ENCODE measurements at places on chromosomes 2 and 18.
A peak's percentile ranks its signal among the peaks of the same experiment; 100 is the strongest.

DNA sequence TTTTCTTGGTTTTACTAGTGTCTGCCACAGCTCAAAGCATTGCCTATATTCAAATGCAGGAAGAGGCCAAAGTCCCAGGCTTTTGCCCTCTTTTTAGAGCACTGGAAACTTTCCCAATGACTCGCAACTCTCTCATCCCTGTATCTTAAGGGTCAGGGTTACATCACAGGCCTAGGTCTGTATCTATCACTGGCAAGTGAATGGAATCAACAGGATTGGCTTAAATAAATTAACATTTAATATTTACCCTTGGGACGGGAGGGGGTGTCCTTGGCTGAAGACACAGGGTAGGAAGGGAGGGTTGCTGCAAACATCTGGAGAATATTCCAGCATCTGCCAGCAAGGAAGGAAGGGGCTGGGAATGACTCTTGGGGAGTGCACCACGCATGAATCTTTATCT lies 242.6 kb downstream of the SLC4A3 start:
- DNase-seq, result no peak

DNA sequence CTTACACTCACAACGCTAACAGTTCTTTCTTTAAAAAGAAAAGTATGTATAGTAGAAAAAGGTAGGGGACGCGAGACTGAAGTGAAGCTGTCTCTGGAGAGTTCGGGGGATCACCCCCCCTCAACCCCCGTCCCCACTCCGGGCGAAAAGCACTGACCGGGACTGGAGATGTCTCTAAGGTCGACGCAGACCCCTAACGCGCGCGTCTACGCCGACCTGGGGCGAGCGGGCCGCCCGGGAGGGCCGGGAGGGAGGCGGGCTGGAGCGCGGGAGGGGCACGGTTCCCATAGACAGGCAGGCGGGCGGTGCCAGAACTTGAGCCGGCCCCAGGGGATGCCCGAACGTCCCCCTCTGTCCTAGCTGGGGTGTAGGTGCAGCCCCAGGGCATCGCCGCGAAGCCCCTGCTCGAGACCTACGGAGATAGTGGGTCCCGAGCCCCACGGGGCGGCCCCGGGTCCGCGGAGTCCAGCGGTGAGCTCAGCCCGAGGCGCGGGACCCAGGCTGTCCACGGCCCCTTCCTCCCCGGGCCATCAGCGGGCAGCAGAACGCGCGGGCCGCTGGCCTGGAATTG lies 82.2 kb downstream of the CHRNA1 start:
- DNase-seq, result no peak

DNA sequence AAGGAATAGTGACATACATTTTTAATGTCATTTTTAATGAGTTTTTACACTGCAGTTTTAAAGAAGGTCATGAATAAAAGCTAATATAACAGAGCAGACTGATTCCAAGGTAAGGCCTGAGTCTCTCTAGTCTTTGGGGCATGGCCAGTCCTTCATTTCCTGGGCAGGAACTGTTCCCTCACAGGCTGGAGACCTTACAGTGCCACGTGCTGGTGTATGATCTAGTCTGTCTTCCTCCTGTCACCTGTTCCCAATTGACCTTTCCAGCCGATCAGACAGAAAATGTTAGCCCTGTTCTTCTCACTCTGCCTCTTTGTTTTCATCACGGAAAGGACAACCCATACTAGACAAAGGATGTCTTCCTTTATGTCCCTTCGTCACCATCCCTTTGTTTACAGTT lies 33.6 kb downstream of the ZCCHC2 start:
- no peak for DNase-seq

DNA sequence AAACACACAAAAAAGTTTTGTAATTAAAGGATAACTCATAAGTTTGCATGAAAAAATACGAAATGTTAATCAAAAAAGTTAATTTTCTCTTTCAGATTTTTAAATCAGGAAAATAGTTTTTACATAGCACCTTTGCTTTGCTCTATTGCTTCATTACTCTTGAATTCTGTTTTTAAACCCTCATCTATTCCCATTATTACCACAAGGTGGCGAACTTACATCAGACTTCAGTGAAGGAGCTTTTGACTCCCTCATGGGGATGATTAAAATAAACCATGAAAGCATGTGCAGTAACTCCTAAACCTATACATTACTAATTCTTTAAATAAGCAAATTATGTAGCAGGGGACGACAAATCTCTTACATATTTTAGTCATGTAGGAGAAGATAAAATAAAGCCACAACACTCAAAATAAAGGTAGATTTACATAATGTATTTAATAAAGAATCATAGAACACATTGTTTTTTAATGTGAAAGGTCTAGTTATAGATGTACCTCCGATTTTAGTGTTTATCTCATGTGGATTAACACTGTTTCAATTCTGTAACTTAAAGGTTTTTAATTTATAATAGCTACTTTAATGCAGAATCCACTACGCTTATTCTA lies 105.2 kb downstream of the NETO1 start:
- peak; percentile 57 for DNase-seq

- peak; percentile 60 for DNase-seq
Measured at GRCh38 chr2:105454801-105455485, 56.1 kb upstream of the FHL2 start.

- DNase-seq, result peak; percentile 13
Measured at GRCh38 chr2:95278051-95278471, 3.8 kb downstream of the PROM2 start.

- DNase-seq, result no peak
Measured at GRCh38 chr2:50722776-50723175, 309.2 kb downstream of the NRXN1 start.

GRCh38 chr18:323253-323622 lies 55.4 kb upstream of the THOC1 start:
- no peak for DNase-seq

DNA sequence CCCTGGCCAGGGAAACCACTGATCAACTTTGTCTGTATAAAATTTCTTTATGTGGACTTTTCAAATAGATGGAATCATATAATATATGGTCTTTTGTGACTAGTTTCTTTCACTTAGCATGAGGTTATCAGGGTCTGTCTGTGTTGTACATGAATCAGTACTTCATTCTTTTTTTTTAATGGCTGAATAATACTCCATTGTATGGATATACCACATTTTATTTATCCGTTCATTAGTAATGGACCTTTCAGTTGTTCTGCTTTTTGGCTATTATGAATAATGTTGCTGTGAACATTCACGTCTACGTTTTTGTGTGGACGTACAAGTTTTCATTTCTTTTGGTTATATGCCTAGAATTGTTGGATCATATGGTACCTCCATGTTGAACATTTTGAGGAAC lies 69.1 kb upstream of the GAREM2 start:
- no peak for DNase-seq

GRCh38 chr2:29763371-29763770 lies 158.0 kb downstream of the ALK start:
- DNase-seq, result no peak

DNA sequence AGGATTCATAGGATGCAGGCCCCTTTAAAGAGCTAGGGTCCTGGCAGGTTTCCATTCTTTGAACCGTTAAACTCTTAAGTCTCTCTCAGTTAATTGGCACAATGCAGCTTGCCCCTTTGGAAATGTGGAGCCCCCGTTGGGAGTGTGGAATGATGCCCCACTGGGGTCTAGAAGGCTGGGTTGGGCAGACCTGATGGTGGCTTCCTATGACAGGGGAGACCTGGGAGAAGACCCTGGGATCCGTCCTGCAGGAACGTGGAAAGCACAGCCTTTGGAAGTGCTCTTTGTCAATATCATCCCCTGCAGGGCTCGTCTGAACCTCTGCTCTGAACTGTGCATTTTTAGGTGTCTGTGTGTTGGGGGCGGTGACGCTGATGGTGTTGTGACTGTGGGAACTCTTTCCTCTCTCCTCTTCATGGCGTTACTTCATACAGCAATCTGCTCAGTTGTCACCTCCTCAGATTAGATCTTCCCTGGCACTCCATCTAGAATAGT lies 190.6 kb downstream of the MYCN start:
- no peak for DNase-seq

- no peak for DNase-seq
Measured at GRCh38 chr2:134790487-134790886, 47.9 kb upstream of the ACMSD start.

GRCh38 chr2:186695081-186695756 lies 1.4 kb downstream of the FAM171B start:
- DNase-seq, result peak; percentile 38

DNA sequence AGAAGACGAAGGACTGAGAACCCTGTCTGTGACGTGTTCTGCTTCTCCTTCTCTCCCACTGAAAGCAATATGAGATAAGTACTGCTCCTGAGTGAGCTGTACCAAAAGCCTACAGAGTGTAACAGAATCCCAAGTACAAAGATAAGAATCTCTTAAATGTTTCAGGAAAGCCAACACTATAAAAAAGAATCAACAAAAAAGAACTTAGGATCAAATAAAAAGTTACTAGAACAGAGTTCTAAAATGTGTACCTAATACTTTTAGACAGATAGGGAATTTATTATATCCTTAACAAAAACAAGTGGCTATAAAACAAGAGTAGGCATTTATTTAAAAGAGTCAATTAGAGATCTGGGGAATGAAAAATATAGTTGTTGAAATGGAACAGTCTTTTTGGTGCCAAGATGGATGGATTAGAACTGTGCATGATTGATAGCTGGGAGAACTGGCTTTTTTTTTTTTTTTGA lies 49.0 kb downstream of the NCOA1 start:
- no peak for DNase-seq

- no peak for DNase-seq
Measured at GRCh38 chr18:74489676-74490075, 6.5 kb upstream of the CNDP2 start.

DNA sequence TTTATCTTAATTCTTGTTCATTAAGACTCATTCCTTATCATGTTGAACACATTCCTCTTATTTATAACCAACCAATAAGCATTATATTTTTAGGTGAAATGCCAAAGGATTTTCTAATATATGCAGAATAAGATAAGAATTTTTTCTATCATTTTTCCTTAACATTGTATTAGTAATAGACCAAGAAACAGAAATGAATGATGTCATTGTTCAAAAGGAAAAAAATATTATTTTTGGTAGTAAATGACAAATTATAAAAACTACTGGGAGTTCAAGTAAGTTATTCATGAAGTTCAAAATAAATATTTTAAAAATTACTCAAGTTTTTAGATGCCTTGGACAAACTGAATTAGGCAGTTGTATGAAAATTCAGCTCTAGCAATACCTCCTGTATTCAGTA lies 25.5 kb downstream of the DCAF17 start:
- no peak for DNase-seq

Measured in non-pigmented ciliary epithelial cell (primary cell).